ENCODE measurements at places on chromosomes 5 and 9.

DNA sequence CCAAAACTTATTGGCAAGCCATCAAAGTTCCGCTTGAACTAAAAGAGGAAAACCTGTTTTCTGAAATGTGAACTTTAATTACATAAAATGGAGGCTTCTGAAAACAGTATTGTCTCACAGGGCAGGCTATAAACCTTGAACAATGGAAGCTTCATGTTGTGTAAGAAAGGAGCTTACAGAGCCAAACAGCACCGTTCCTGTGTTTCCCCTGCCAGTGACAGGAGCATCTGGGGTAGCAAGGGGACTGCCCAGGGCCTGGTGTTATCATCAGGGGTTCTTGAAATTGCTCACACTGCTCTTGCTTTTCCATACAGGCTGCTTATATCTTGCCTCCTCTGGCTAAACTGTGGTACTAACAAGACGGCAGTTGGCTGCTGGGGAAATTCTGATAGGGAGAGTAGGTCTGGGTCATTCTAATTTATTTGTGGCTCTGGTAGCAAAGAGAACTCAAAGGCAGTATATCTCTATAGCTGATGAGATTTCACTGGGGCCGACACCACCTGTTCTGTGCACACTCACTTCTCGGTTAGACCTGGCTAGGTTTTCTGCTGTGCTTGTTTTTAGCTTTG is 40.4 kb downstream of the BASP1 start:
- no peak for DNase-seq

GRCh38 chr9:16315720-16316119 is 554.8 kb downstream of the BNC2 start:
- no peak for DNase-seq

GRCh38 chr5:151688436-151688835 is 1.7 kb upstream of the SPARC start:
- no peak for DNase-seq

- DNase-seq = no peak
Observed at GRCh38 chr9:108894225-108894997, 32.3 kb downstream of the ACTL7A start.

DNA sequence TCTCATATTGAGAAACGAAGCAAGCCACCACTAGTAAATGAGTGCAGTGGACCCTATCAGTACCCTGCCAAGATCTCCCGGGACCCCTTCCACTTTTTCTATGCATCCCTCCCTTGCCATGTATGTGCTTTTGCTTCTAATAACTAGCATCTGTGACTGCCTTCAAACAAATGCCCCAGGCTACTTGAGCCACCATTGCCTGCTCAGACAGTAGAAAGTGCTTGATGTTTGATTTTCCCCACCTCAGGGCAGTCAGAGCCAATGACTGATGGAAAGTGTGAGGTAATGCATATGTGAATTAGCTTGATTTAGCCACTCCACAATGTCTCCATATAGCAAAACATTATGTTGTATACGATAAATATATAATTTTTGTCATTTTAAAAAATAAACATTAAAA is 797.3 kb upstream of the ACO1 start:
- peak; percentile 97 for DNase-seq

DNA sequence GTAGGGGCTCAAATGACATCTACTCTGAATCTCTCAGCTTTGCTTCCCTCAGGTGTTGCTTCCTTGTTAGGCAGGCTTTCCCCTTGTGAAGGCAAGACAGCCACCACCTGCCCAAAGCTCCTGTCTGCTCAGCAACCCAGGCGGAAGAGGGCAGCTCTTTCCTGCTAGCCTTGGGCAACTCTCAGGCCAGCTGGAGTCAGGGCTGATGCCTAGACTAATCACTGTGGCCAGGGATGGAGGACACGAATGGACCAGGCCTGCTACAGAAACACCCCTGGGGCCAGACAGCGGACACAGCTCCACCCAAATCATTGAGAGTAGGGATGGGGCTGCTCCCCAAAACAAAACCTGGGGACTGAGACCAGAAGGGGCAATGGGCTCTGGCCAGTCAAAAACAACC is 138.0 kb downstream of the MTX3 start:
- DNase-seq = no peak

DNA sequence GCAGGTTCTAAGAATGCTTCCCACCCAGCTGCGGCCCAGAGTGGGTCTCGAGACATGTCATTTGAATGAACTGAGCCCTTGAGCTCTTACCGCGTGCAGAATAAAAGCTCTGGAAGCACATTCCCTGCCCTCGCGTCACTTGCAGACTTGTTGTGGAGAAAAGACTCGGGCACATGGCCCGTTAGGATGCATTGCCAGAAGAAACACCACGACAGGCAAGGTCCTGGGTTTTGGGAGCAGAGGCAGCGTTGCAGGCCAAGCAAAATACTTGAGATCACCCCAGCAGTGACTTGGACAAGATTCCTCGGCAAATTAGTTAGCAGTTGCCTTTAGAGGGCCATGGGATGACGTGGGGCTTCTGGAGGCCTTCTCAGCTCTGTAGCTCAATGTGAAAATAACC is 170.8 kb upstream of the MSX2 start:
- DNase-seq = no peak

- no peak for DNase-seq
Observed at GRCh38 chr5:81007637-81008027, 47.5 kb downstream of the RASGRF2 start.

GRCh38 chr5:169248996-169249395 is 51.9 kb downstream of the SLIT3 start:
- DNase-seq = no peak

DNA sequence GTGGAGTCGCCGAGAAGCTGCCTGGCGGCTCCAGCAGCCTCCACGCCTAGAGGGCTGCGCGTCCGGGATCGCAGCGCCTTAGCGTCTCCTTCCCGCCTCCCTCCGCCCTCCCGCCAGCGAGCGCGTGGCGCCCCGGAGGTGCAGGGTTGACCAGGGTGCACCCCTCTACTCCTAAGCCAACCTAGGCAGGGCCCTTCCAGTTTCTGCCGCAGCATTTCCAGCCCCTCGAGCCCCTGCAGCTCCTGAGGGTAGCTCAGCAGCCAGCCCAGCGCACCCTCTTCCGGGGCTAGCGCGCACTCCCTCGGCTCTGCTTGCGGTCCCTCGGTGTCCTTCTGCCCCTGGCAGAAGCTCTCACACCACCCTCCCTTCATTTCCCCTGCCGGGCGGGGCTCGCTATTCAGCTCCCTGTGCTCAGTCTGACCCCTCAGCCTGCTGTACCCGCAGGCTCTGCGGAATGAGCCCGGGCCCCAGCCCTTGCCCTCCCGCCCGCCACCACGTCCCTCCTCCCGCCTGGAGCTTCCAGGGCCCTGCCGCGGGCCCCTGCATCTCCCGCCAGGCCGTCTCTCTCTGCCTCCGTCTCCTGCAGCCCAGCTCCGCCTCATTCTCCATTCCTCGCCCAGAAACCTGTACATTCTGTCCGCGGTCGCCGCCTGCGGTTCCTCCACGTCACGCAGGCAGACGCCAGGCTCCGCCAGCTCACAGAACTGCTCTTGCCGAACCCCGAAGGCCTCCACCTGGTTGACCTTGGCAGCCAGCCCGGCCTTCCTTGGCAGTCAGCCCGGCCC is 61.8 kb downstream of the SPATA31C2 start:
- peak; percentile 70 for DNase-seq

DNA sequence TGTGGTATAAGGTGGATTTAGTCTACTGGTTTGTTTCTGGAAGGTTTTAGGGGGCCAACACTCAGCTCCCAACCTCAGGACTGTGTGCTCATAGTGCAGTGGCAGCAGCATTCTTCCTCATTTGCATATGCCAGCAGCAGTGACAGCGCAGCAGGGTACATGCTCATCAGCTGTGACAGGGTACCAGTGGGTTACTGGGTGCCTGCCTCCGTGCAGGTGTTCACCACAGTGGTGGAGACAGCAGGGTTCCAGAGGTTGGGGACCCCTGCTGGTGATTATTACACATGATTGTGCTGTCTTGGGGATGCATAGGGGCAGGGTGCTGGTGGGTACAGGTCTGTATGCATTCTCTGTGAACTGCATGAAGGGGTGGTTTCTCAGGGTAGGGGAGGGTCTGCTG is 45.5 kb upstream of the IFNE start:
- DNase-seq = no peak

DNA sequence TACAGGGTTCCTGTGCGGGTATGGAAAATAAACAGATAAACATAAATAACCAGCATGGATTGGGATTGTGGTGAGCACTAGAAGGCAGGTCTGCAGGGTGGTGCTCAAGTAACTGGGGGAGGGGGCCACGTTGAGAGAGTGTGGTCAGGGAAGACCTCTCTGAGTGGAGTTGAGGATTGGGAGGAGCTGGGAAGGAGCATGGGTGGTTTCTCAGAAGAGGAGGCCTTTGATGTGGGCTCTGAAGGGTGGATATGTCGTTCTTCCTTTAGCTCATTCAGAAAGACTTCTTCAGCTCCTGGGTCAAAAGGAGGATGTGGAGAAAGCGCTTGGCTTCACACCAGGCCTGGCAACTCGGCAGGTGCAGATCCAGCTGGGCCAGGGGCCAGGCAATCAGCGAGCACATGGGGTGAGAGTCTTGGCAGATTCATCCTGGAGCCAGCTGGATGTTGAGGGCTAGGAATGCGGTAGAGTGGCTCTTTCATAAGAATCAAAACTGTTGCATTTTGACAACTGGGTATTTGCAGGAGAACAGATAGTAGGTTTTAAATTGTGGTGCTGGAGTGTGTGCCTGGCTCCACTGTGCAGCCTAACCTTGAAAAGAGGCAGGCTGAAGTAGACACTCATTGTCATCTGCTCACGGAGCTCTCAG is 71.7 kb downstream of the PCSK5 start:
- DNase-seq = no peak

DNA sequence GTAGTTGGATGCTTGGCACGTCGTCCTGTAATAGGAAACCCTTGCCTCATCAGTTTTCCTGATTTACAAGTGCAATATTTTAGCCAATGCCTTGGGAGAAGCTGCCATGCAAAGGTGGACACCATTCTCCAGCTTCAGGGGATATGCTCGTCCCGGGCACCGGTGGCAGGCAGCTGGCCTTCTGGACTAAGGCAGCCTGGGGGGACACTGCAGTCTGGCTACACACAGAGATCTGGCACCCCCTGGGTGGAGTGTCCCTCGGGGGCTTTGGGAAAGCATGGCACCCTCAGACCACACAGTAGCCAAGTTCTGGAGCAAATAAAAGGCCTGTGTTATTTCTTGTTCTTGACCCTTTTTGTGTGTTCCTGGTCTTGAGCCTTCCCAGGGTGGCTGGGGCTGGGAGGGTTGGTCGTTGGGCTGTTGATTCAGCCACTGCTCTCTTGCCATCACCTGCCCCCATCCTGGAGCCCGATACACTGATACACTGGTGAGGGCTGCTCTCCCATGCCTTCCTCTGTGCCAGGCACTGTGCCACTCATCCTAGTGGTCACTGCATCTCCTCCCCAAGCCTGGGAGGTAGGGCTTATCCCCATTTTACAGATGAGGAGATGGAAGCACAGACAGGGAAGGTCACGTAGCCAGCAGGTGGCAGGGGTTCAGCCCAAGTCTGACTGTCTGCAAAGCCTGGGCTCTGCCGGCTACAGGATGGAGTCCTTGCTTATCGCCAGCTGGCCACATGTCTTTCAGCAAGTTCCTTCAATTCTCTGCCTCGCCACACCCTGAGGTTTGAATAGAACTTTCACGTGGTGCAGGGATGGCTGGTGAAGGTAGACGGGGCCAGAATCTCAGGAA is 134.1 kb downstream of the RGS3 start:
- DNase-seq = no peak

- peak; percentile 28 for DNase-seq
Observed at GRCh38 chr9:99192786-99193465, 28.8 kb downstream of the ALG2 start.

DNA sequence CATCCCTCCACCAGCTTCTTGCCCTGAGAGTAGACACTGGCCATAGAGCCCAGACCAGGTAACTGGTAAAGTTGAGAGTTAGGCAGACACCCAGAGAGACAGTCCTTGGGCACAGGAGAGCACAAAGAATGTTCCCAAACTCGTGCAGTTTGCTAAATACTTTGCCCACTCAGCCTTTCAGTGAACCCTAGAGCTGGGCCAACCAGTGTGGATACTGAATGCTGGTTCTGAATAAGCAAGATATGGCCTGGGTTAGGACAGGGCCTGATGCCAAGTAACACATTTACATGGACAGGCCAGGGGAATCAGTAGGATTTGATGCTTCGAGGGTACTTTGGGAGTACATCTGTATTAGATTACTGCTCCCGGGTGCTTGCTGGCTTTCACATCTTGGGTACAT is 185.4 kb downstream of the SH3GL2 start:
- DNase-seq = no peak

DNA sequence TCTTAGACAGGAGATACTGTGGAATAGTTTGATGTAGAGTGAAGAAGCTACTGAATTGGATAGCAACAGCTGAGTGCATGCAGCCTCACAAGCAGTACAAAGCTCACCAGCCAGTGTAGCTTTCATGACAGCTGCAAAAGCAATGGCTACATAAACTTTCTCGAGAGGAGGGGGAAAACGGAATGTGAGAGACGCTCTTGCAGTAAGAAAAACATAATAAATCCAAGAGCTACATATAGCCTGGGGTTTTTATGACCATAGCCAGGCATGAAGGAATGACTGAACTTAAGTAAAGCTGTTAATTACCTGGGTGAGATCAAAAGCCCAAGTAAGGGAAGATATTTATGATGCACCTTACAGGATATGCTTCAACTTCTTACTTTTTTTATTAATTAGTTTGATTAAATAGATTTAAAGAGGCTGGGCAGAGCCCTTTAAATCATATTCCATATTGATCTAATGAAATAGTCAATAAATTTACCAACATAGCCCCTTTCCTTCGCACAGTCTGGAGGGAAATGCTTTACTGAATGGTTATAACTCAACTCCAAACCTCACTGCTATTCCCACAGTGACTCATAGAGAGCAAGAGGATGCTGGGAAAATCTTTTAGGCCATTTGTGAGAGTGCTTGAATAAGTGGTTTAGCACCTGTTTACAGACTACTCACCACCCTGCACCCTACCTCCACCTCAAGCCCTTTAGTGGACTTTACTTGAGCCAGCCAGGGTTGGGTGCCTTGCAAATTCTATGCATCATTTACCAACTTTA is 407.2 kb upstream of the CLINT1 start:
- DNase-seq = no peak

- no peak for DNase-seq
Observed at GRCh38 chr9:83512621-83513020, 25.6 kb downstream of the FRMD3 start.

DNA sequence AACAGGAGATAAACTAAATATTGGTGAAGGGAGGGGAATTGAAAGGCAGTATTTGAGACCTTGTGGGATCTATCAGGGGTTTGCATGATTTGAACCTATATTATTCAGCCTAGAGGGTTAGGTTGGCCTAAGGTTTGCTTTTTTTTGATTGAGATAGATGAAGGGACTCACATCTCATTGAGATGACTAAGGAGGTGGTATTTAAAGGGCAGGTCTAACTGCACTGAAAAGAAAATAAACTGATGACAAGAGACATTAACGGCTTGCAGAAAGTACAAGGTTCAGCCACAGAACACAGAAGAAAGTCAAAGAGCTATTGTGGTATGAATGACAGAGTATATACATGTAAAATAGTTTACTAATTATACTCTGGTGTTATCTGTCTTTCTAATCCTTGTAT is 412.7 kb downstream of the CDH10 start:
- no peak for DNase-seq

DNA sequence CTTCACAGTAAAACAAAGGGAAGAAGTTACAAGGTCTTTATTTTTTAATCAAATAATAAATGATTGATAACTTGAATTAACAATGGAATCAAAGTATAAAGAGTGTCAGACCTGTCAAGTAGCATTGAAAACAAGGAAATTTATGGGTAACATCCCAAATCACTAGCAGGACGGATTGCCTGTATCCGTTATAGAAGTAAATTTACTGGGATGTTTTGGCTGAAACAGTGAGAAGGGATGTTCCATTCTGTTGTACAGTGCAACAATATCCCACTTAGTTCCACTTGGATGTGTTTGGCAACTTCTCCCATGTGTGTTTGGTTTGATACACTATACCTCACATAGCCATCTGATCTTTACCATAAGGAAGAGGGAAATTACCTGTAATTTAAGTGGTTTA is 421.0 kb upstream of the CHD1 start:
- DNase-seq = peak; percentile 89

Data from NCI-H69 (cell line).